Activated CD8-positive, alpha-beta T cell treated with anti-CD3 and anti-CD28 coated beads, Interleukin-2, amount 10 ng/mL, durations not matched to agents 7 days and 5 days (primary cell): ENCODE measurements at places on chromosomes 5 and 9. TPM values are rescaled to one million over a fixed set of nuclear protein-coding genes. Genes with fewer than 3 reads are reported as not detected.
A peak's percentile ranks its signal among the peaks of the same experiment; 100 is the strongest.

TMEM252 gene
- not detected for total RNA-seq

C9 gene
- total RNA-seq: not detected

GRCh38 chr9:96279932-96280331, 22.0 kb downstream of the HSD17B3 start:
- no peak for DNase-seq
- H3K4me1 ChIP-seq: no peaks in the 10 kb centered on the region
- no peak overlapping the region for H3K4me3 ChIP-seq
- no peak overlapping the region for H3K27ac ChIP-seq

GRCh38 chr9:124399968-124400940, 15.0 kb downstream of the PSMB7 start:
- H3K27me3 ChIP-seq: no peaks in the 10 kb centered on the region
- H3K4me3 ChIP-seq: no peak overlapping the region
- H3K4me1 ChIP-seq: peaks cover 20% of the 10 kb centered on the region
- peaks cover 34% of the 10 kb centered on the region for H3K36me3 ChIP-seq

GRCh38 chr9:127426756-127427155, 2.6 kb downstream of the ZNF79 start:
- DNase-seq: peak; percentile 48
- no peaks in the 10 kb centered on the region for H3K27me3 ChIP-seq
- H3K4me3 ChIP-seq: peak overlapping the region; percentile 99
- peaks cover 49% of the 10 kb centered on the region for H3K4me1 ChIP-seq
- peaks cover 35% of the 10 kb centered on the region for H3K36me3 ChIP-seq

DNA sequence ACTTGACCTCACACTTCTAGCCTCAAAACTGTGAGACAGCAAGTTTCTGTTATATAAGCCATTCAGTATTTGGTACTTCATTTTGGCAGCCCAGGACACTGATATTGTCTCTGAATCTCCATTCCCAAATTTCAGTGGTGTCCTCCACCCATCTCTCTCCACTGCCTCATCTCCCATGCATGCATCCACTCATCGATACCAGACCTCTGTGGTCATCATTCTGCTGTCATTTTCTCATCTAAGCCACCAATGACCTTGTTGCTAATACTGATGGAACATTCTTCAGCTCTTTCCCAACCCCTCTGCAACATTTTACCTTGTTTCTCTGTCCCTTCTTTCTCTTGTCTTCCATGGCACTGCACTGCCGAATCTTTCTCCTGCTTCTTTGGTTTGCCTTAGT, 221.8 kb downstream of the SNX18 start:
- peaks cover 14% of the 10 kb centered on the region for H3K27me3 ChIP-seq
- H3K4me1 ChIP-seq: peaks cover 21% of the 10 kb centered on the region
- no peak overlapping the region for H3K27ac ChIP-seq
- no peak for DNase-seq
- no peak overlapping the region for H3K4me3 ChIP-seq
- no peaks in the 10 kb centered on the region for H3K36me3 ChIP-seq

- no peak overlapping the region for H3K4me3 ChIP-seq
- no peak overlapping the region for H3K27ac ChIP-seq
- peaks cover 8% of the 10 kb centered on the region for H3K4me1 ChIP-seq
- DNase-seq: no peak
- H3K36me3 ChIP-seq: peaks cover 4% of the 10 kb centered on the region
- H3K27me3 ChIP-seq: no peaks in the 10 kb centered on the region
Observed at GRCh38 chr5:81161012-81161601, 72.0 kb upstream of the CKMT2 start.

C1QTNF2 gene
- total RNA-seq: not detected

GRCh38 chr5:90802474-90803317, 244.1 kb downstream of the ADGRV1 start:
- peaks cover 2% of the 10 kb centered on the region for H3K27me3 ChIP-seq
- no peaks in the 10 kb centered on the region for H3K36me3 ChIP-seq
- H3K4me1 ChIP-seq: no peaks in the 10 kb centered on the region

OMD gene
- not detected for total RNA-seq

RASGEF1C gene
- not detected for total RNA-seq

DNA sequence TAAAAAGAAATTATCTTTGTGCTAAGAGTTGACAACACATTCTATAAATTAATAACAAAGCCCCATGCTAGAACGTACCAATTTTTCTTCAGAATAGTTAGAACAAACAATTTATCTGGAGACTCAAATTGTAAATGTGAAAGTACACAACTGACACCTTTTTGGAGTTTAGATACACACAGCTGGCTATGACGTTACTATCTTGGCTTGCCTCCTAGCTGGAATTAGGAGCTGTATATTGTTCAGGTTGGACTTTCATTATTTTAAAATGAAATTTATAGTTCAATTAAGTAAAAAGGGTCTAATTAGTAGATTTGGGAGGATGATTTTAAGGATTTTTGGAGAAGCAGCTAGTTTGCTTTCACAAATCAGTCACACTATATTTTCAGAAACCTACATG, 393.9 kb upstream of the RIOK2 start:
- H3K4me1 ChIP-seq: no peaks in the 10 kb centered on the region
- no peaks in the 10 kb centered on the region for H3K36me3 ChIP-seq
- H3K27me3 ChIP-seq: no peaks in the 10 kb centered on the region
- no peak for DNase-seq
- no peak overlapping the region for H3K4me3 ChIP-seq

GRCh38 chr5:56330167-56330566, 97.0 kb upstream of the ANKRD55 start:
- H3K4me1 ChIP-seq: peaks cover 55% of the 10 kb centered on the region
- H3K4me3 ChIP-seq: no peak overlapping the region
- H3K27me3 ChIP-seq: no peaks in the 10 kb centered on the region
- H3K27ac ChIP-seq: peak overlapping the region; percentile 65
- H3K36me3 ChIP-seq: peaks cover 11% of the 10 kb centered on the region

- H3K4me1 ChIP-seq: no peaks in the 10 kb centered on the region
- no peak overlapping the region for H3K4me3 ChIP-seq
- H3K27ac ChIP-seq: no peak overlapping the region
Observed at GRCh38 chr5:128631771-128632170, 93.7 kb upstream of the FBN2 start.

MAST4 gene
- 7.1 TPM for total RNA-seq

DAPK1 gene
- total RNA-seq: 0.29 TPM

DNA sequence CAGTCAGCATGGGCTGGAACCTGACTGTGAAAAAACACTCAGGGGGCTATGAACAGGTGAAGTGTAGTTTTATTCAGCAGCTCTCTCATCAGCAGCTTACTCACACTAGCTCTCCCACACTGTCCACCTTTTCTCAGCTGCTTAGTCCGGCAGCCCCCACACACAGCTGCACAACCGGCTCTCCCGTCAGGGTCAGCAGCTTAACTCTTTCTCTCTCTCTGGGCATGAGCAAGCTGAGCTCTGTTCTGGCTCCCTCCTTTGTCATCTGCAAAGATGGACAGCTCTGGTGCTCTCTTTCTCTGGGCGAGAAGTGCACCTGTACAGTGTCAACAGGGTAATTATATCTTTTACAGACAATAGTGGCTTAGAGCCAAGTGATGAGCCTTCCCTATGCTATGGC, 8.2 kb downstream of the DMAC1 start:
- H3K4me1 ChIP-seq: peaks cover 6% of the 10 kb centered on the region
- H3K27me3 ChIP-seq: no peaks in the 10 kb centered on the region
- H3K4me3 ChIP-seq: no peak overlapping the region
- peaks cover 32% of the 10 kb centered on the region for H3K36me3 ChIP-seq

HAPLN1 gene
- not detected for total RNA-seq

MARCOL gene
- not detected for total RNA-seq

GRCh38 chr9:2093920-2094597, 78.9 kb downstream of the SMARCA2 start:
- H3K4me3 ChIP-seq: no peak overlapping the region
- peaks cover 8% of the 10 kb centered on the region for H3K4me1 ChIP-seq
- no peak for DNase-seq

ABO gene
- not detected for total RNA-seq

DNA sequence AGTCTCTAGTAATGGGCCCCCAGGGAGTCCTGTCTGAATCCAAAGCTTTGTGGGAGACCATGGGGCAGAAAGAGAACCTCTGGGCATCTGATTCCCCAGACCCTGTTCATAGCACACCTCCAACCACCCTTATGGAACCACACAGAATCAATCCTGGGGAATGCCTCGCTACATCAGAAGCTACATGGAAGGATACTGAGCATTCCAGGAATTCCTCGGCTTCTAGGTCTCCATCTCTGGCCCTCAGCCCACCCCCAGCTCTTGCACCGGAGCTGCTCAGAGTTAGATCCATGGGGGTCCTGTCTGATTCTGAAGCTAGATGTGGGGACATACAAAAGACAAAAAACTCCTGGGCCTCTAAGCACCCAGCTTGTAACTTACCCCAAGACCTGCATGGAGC, 28.4 kb downstream of the VCP start:
- no peak overlapping the region for H3K4me3 ChIP-seq
- no peak for DNase-seq
- H3K27me3 ChIP-seq: no peaks in the 10 kb centered on the region
- no peaks in the 10 kb centered on the region for H3K4me1 ChIP-seq
- H3K27ac ChIP-seq: no peak overlapping the region

GRCh38 chr9:99011161-99011709, 67.5 kb downstream of the COL15A1 start:
- no peak for DNase-seq
- H3K4me1 ChIP-seq: peaks cover 35% of the 10 kb centered on the region
- H3K27me3 ChIP-seq: no peaks in the 10 kb centered on the region
- H3K36me3 ChIP-seq: peaks cover 33% of the 10 kb centered on the region
- no peak overlapping the region for H3K27ac ChIP-seq
- no peak overlapping the region for H3K4me3 ChIP-seq

CTXN3 gene
- not detected for total RNA-seq

TRAPPC13 gene
- 22.2 TPM for total RNA-seq

- H3K27me3 ChIP-seq: peaks cover under 1% of the 10 kb centered on the region
- DNase-seq: no peak
- no peak overlapping the region for H3K4me3 ChIP-seq
- no peaks in the 10 kb centered on the region for H3K36me3 ChIP-seq
- no peak overlapping the region for H3K27ac ChIP-seq
- H3K4me1 ChIP-seq: no peaks in the 10 kb centered on the region
Observed at GRCh38 chr5:115392611-115393010, 96.2 kb upstream of the CCDC112 start.

GRCh38 chr5:113373426-113373825, 61.4 kb downstream of the TSSK1B start:
- H3K27ac ChIP-seq: no peak overlapping the region
- peaks cover 16% of the 10 kb centered on the region for H3K36me3 ChIP-seq
- peaks cover 16% of the 10 kb centered on the region for H3K27me3 ChIP-seq
- peaks cover 40% of the 10 kb centered on the region for H3K4me1 ChIP-seq

DNA sequence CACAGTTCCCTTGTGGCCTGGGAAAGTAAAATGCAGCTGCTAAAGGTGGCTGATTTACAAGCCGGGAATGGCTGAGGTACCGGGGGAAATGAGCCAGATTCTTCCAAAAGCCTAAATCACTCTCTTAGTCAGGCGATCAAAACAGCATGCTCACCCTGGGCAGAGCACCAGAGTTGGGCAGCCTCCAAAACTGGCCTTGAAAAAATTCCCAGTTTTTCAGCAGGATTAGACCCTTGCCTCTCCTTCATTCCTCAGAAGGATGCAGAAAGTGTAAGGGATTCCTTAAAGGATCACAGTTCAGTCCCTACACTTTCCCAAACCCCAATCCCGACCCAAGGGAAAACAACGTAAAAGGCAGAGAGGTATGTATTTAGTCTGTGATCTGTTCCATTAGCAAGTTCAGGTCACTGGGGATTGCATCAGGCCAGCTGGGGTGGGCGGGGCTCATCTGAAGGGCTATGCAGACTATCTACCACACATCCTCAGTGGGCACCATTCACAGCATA, 16.9 kb downstream of the TMEM174 start:
- H3K36me3 ChIP-seq: no peaks in the 10 kb centered on the region
- no peak for DNase-seq
- no peak overlapping the region for H3K4me3 ChIP-seq

SLC25A48 gene
- not detected for total RNA-seq

SETD9 gene
- 5.6 TPM for total RNA-seq

DNA sequence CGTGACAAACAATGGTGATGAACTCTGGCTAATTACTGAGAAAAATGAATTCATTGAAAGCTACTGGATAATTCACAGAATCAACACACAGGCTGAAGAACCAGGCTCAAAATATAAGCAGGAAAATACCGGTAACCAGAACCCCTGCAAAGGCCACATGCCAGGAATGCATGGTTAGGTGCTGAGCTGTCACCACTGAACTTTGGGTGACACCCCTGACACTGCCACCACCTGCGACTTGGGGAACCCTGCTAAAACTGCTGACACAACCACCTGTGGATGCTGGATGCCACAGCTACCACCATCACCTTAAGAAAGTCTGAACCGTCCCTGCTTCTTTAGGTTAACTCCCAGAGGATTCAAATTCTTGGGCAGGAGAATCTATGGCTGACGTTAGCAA, 72.0 kb upstream of the NR4A3 start:
- peaks cover 10% of the 10 kb centered on the region for H3K27me3 ChIP-seq
- H3K4me1 ChIP-seq: no peaks in the 10 kb centered on the region
- no peaks in the 10 kb centered on the region for H3K36me3 ChIP-seq

RAB3C gene
- total RNA-seq: not detected

TTLL11 gene
- total RNA-seq: 2.6 TPM

GRCh38 chr9:112218908-112219307, 43.8 kb upstream of the SUSD1 start:
- H3K4me1 ChIP-seq: peaks cover 20% of the 10 kb centered on the region
- peak; percentile 51 for DNase-seq
- peak overlapping the region; percentile 62 for H3K4me3 ChIP-seq

SVEP1 gene
- not detected for total RNA-seq

ORM2 gene
- total RNA-seq: not detected

FAM221B gene
- not detected for total RNA-seq

- no peak overlapping the region for H3K4me3 ChIP-seq
- peaks cover 31% of the 10 kb centered on the region for H3K4me1 ChIP-seq
- no peaks in the 10 kb centered on the region for H3K36me3 ChIP-seq
- no peak for DNase-seq
- H3K27ac ChIP-seq: no peak overlapping the region
- peaks cover 3% of the 10 kb centered on the region for H3K27me3 ChIP-seq
Observed at GRCh38 chr9:127985011-127985410, 4.2 kb upstream of the EEIG1 start.

- DNase-seq: no peak
- no peak overlapping the region for H3K27ac ChIP-seq
- no peaks in the 10 kb centered on the region for H3K36me3 ChIP-seq
- H3K4me1 ChIP-seq: no peaks in the 10 kb centered on the region
- H3K27me3 ChIP-seq: no peaks in the 10 kb centered on the region
- no peak overlapping the region for H3K4me3 ChIP-seq
Observed at GRCh38 chr5:22751536-22751935, 101.6 kb downstream of the CDH12 start.
